Type B pancreatic cell (in vitro differentiated cells): ENCODE measurements at places on chromosomes 4 and X. TPM values are rescaled to one million over a fixed set of nuclear protein-coding genes. Genes with fewer than 3 reads are reported as not detected.

Gene GPM6B
- 2.1 and 17.3 TPM in 2 replicates for total RNA-seq

Gene F8A2
- total RNA-seq: not detected in 2 replicates

GRCh38 chrX:19630776-19631707 lies 115.7 kb upstream of the MAP3K15 start:
- no peak for DNase-seq

DNA sequence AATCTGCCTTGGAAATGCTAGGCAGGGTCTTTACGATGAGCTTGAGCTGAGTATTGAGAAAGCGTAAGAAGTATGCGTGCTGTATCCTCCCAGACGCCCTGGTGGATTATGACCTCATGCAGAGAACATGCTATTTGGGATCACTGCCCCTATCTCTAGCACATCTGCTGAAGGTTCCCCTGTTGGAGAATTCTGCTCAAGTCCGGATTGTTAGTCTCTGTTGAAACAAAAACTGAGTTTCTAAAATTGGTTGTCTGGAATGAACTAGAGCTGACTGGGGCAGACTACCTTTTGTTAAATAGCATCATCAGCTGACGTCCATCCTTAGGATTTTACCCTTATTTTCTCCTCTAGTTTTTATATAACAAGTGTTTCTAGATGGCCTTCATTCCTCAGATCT lies 7.5 kb downstream of the FHDC1 start:
- no peak for DNase-seq

DNA sequence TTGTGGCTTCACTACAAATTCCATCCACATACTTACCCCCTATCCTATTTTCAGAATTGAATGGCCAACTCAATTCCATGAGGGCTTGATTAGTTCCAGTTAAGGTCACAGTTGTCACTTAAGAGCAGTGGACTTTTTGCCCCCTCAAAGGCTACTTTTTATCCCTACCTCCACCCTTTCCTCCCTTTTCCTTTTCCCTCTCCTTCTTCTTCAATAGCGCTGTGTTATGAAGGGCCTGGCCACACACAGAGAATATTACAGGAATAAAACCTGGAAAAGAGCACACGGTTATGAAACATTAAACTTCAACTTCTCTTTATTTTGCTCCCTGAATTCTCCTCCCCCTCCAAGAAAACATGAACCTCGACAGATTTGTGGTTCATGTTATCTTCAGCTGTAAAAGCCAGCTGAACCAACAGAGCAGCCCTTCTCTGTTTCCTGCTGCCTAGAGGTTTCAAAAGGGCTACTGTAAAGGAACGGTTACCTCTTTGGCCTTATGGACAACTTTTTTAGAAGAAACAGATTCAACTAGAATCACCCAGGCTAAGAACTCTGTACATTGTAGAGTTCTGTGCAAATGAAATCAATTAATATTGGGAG lies 87.0 kb upstream of the RPL34 start:
- no peak for DNase-seq

DNA sequence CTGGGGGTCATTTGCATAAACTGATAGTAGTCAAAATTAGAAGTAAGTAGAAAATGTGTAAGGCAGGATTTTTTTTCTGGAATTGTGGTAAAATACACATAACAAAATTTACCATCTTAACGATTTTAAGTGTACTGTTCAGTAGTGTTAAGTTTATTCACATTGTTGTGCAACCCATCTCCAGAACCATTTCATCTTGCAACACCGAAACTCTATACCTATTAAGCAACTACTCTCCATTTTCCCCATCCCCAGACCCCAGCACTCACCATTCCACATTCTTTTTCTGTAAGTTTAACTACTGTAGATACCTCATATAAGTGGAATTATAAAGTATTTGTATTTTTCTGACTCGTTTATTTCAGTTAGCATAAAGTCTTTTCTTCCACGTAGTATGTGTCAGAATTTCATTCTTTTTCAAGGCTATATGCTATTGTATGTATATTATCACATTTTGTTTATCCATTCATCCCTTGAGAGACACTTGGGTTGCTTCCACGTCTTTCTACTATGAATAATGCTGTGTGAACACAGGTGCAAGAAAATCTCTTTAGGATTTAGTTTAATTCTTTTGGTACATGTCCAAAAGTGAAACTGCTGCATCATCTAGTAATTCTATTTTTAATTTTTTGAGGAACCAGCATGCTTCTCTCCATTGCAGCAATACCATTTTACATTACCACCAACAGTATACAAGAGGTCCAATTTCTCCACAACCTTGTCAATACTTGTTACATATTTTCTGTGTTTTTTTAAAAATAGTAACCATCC lies 39.1 kb upstream of the NSUN7 start:
- DNase-seq: no peak

DNA sequence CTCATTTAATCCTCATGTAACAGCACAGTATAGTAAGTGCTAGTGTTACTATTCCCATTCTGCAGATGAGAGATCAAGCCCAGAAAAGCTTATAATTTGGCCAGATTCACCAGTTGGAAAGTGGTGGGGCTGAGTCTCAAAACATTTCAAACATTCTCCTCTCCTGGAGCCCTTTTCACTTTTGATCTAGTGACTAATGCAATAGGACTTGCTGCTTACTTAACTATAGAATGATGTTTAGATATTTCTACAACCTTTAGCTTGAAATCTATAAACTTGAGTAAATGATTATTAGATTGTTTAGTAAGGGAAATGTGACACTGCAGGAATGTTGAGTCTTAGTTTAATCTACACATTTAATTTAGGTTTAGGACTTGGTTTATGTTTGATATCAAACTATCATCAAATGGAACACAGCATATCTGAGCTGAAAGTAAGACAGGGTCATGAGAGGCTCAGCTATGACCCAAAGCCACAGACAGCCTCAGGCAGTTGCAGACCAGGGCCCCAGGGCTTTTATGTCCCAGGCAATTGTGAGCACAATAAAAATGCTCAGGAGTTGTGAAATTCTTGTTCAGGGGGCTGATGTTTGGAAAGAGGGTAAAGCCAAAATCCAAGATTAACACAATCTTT lies 199.5 kb upstream of the HS3ST1 start:
- no peak for DNase-seq

DNA sequence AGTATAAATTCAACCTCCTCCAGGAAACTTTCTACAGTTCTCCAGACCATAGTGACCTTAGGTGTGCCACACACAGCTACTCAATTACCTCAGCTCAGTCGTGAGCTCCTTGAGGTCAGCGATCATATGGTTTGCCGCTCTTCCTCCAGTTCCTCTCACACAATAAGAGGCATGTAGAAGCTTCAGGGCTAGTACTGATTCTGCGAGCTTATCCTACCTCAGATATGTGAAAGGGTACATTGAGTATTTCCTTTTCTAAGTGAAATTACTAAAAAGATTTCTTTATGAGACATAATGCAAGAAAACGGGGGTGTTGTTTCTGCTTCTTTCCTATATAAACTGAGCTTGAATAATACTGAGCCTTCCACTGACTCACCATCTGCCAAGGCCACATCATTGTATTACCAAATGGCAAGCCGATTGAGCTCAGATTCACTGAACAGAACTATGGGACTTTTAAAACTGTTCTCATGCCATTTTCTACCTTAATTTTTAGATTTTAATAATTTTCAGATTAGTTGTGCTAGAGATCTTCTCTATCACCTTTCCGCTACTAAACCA lies 183.1 kb downstream of the HS6ST2 start:
- DNase-seq: no peak
